LoVo (cell line): ENCODE measurements at places on chromosomes 1 and 21.

DNA sequence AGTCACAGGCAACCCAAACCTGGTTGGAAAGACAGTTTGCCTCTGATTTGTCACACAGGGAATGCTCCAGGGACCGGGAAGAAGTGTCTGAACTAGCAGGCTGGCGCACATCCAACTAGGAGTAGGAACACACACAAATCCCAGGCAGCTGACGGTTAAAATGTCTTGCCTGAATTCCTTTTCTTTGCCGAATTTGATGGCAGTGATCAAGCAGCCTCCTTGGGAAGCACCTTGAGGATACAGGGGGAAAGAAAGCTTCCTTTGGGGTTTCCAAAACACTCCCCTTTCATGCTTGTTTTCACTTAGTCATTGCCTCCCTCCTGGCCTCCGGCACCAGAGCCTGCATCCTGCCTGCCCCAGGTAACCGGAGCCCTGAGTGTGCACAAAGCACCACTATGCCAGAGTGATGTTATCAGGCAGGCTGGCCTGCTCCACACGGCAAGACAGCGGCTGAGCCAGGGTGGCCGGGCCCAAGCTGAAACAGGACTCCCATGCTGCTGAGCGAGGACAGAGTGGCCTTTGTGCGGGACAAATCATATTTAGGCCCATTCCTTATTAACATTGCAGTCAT is 193.8 kb downstream of the LMX1A start:
- DNase-seq = no peak

GRCh38 chr1:119981986-119982815 is 85.9 kb upstream of the ADAM30 start:
- DNase-seq = no peak

DNA sequence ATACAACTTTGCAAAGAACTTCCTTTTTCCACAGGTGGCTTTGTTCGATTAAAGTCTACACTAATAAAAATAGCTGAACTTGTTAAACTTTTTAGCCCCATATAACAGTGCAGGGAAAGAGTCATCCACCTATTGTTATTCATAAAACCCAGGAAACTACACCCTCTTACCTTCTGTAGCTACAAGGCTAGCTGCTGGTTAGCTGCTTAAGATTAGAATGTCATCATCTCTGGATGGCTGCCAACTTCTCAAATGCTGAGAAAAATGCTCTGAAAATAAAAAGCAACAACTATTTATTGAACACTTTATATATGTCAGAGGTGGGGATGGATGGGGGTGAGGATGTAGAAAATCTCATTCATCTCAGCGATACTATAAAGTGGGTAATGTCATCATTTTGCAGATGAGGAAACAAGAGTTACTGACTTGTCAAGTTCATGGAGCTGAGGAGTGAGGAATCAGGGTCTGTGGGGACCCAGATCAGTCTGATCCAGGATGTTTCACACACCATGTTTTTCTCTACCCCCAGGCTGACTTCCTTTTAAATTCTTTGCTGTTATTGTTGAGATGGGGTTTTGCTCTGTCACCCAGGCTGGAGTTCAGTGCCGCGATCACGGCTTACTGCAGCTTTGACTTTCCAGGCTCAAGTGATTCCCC is 17.1 kb downstream of the ATP5PF start:
- DNase-seq = no peak

- DNase-seq = no peak
These were observed 5.5 kb downstream of the GBP6 start for GRCh38 chr1:89369331-89369730.

GRCh38 chr21:39915881-39916280 is 48.6 kb downstream of the PCP4 start:
- DNase-seq = no peak

GRCh38 chr1:24392982-24393650 is 20.5 kb downstream of the STPG1 start:
- DNase-seq = no peak
